NCI-H1417 (cell line): ENCODE measurements at places on chromosomes 4 and X.

GRCh38 chr4:37797374-37797773, 29.1 kb upstream of the PGM2 start:
- no peak for DNase-seq

GRCh38 chr4:10115271-10115796, 1.3 kb downstream of the WDR1 start:
- no peak for DNase-seq

DNA sequence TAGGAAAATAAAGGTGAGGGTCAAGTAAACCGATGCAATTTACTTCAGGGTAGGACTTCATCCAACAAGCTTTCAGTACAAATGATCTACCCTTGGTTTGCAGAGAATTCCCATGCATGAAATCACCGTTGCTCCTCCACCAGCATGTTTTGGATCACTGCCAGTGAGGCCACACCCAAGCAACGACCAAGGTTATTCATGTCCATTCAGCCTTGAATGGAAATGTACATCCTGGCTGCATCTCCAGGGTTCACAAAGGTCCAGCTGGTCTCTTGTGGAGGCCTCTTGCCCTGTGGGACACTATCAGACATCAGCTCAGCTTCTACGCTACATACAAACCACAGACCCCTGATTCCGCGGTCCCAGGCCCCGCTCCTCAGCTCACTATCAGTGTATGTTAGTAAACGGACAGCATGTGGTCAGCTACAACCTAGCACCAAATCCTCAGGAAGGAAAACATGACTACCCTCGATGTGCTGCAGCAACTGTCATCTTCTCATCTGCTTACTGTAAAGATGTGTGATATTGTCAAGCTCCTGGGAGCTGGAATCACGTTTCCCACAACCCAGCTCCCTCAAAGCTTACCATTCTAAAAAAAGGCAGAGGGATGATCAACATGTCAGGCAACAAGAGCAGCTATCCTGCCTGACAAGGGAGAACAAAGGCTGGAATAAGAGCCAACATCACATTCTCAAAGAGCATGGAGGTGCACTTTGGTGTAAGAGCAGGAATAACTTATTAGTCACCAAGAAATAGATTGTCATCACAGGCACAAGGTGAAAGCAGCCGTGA, 4.9 kb downstream of the LYAR start:
- DNase-seq, result no peak

DNA sequence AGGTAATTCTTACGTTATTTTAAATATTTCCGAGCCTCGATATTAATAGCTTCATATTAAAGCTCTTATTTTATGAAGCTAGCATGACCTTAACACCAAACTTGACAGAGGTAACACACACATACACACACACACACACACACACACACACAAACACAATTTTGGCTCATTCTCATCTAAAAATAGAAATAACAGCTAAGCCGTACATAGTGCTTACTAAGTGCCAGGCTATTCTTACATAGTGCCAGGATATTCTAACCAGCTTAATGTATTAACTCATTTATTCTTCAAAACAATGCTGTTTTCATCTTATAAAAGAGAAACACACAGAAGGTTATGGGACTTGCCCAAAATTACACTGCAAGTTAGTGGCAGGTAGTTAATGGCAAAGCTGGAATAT, 87.0 kb upstream of the BLTP1 start:
- no peak for DNase-seq

DNA sequence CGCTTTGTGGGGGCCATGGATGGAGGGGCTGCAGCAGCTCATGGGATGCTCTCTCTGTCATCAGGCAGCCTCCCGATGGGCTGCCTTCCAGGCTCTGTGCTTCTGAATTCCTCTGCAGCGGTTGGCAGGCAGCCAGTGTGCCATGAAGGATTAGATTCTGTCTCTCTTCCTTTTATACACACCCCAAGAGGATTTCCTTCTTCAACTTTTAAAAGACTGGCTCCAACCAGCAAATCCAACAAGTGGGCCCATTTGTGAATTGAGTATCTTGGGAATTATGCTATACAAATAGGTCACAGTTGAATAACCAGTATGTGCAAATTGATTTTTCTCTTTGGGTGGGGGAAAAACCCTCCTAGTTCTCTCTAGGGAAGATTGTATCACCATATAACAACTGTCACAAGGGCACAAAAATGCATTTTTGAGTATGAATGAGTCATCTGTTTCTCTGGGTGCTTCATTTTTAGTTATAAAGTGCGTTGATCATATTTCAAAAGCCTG, 96.8 kb upstream of the FAT1 start:
- DNase-seq, result no peak

DNA sequence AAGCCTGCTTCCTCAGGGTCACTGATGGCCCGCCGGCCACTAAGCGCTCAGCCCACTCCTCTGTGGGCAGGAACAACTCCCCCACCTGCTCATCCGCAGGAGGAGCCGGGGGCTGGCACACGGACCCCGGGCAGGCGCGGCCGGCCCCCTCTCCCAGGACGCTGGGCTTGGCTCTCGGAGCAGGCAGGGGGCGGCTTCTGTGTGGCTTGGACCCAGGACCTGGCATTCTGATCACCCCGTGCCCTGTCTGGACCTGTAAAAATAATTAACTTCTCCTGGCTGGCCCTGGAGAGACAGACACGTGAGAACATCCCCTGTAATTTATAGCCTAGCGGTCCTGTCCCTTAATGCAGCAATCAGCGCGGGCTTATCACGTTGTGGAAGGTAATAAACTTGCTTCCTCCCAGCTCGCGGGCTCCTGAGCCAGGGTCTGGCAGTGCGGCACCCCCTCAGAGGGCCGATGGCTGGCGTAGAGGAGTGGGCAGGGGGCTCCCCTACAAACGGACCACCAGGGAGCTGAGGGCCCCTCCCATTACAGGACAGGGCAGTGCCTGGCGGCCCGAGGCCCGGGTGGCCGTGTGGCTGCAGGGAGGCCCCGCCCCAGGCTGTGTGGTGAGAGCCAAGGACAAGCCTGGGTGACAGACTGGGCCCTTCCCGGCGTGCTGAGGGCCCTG, 84.5 kb upstream of the NKX1-1 start:
- no peak for DNase-seq

DNA sequence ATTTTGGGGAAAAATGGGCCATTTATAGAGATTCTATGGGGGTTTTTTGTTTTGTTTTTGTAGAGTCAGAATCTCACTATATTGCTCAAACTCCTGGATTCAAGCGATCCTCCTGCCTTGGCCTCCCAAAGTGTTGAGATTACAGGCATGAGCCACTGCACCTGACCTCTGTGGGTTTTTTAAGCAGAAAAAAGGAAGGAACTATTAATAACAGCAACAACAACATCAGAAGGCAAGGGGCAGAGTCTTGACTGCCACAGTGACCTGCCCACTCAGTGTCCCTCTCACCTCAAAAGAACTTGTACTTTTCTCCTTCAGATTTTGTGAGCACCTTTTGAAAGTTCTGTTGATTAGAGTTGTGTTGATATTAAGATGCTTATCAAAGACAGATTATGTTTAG, 48.1 kb downstream of the FNIP2 start:
- no peak for DNase-seq

GRCh38 chrX:136207546-136207945, 43.7 kb downstream of the MAP7D3 start:
- DNase-seq, result no peak

DNA sequence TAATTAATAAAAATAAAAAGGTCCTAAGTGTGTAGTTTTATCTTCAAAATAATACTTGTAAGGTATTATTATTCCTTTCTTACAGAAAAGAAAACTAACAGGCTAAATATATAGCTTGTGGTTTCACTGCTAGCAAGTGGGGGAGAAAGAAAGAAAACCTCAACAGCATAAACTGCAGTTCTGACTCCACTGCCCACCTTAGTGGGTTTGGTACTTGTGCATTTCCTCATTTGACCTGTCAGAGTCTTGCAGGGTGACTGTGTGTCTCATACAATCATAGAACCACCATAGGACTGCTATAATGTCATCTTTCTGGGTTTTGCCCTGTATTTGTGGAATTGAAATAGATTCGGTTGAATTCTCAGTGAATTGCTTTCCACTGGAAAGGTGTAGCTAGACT, 94.7 kb upstream of the PUDP start:
- no peak for DNase-seq

DNA sequence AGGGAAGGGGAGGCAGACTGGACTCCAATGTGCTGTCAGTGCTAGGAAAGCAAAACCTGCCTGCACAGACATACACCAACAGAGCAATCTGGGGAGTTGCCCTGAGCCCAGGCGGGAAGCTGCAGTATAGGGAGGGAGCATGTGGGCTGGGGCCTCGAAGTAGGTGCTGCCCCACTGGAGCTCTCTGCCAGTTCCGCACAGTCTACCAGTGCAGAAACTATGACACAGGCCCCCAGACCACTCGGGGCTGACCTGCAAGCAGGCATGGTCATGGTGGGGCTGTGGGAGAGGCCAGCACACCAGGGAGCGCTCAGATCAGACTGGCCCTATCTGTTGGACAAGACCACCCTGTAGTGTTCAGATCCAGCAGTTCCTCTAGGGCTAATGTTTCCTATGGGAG, 344.1 kb upstream of the TRAM1L1 start:
- DNase-seq, result no peak

GRCh38 chrX:154010330-154011087, 9.2 kb downstream of the IRAK1 start:
- no peak for DNase-seq

- DNase-seq, result peak; percentile 23
These were observed 10.0 kb upstream of the MTM1 start for GRCh38 chrX:150558424-150558823.

- DNase-seq, result peak; percentile 85
These were observed 37.2 kb upstream of the MGST2 start for GRCh38 chr4:139628184-139629012.

- DNase-seq, result no peak
These were observed 339.8 kb upstream of the GATB start for GRCh38 chr4:152100379-152101201.

- DNase-seq, result no peak
These were observed 13.1 kb upstream of the RNF212 start for GRCh38 chr4:1126506-1126905.

DNA sequence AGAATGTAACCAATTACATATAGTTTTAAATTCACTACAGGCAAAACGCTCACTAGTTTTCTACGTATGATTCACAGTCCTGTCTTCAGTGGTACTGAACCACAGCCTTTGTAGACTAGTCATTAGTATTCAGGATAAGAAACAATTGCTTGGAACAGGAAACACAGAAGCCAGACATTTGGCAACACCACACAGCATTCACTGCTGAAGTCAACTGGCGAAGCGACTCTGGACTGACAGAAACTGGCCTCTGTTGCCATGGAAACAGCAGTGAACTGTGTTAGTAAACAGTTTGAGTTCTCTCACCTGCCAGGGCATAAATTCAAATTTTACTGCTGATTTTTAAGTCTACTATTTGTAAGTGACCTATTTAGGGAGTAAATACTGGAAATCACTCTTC, 57.6 kb downstream of the MAPK10 start:
- DNase-seq, result peak; percentile 60

- no peak for DNase-seq
These were observed 19.7 kb downstream of the CXCL3 start for GRCh38 chr4:74018771-74019170.

DNA sequence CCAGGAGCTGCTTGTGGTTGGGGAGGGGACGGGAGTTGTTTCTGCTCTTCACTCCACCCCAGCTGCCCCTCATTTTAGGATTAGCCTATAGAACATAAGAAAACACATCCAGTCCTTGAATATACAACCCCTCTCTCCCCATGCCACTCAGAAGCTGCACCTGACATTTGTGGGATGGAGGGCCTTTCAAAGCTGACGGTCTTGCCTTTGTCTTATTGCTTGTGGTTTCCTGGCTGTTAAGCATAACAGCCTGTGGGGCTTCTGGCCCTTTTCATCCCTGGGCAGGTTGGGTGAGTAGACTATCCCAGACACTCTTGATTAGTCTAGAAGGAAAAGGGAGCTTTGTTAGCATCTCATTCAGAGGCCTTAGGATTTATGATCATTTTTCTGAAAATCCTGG, 407.6 kb upstream of the BOD1L1 start:
- peak; percentile 16 for DNase-seq

DNA sequence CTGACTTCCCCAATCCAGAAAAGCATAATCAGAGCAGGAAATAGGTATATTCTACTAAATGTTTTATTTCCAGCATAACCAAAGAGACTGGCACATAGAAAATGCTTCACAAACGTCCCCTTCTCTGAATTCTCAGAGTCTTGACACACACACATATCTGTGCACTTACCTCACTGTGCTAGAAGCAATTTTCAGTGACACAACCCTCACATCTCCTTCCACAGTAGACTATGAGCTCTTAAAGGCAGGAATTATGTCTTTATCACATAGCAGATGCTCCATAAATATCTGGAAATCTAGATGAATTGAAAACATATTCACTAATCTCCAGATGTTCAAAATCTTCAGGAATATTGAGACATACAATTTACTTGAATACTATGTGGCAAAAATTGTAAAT, 5.9 kb downstream of the SOWAHB start:
- DNase-seq, result no peak

GRCh38 chrX:21623778-21624501, 34.2 kb downstream of the KLHL34 start:
- DNase-seq, result no peak

DNA sequence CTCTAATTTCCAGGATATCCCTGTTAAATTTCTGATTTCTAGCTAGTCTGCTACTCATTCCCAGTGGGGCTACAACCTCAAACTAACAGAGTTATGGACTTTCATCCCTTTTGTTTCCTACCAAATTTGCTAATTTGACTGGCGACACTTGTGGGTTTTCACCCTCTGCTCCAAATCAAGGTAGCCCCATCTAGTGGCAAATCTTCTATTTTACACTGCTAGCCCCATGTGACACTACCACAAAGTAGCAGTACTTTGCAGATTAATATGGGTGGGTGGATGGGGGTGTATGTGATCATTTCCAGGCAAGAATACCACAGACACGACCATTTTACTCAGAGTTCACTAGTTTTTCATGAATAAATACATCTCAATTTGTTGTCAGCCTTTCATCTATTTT, 150.3 kb downstream of the MSL3 start:
- peak; percentile 20 for DNase-seq

GRCh38 chrX:97447306-97447705, 563.6 kb downstream of the RPA4 start:
- DNase-seq, result no peak

DNA sequence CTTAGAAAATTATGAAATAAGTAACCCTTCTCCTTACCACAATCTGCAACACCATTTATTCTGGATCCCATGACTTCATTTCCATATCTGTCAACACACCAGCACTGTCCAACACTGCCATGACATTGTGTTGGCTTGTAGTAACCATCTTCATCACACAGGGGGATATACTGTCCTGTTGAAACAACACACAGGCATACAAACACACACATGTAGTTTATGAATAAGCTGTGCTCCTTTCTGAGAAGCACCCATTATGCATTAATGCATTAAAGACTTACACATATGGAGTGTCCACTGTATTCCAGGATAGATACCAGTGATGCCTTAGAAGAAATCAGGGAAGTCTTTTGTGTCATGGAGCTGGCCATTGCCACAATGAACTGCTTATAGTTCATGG, 496.9 kb downstream of the SPOCK3 start:
- DNase-seq, result no peak

GRCh38 chr4:140893939-140894338, 137.8 kb upstream of the TBC1D9 start:
- no peak for DNase-seq

GRCh38 chr4:22987870-22988269, 295.1 kb downstream of the GBA3 start:
- no peak for DNase-seq

GRCh38 chrX:1546691-1547251, 9.8 kb upstream of the P2RY8 start:
- DNase-seq, result no peak

GRCh38 chr4:145887241-145887991, 51.2 kb downstream of the ZNF827 start:
- DNase-seq, result no peak
